Large intestine (tissue), 12 donors: ENCODE measurements at places on chromosomes 1 and 21. TPM values are rescaled to one million over a fixed set of nuclear protein-coding genes. Genes with fewer than 3 reads are reported as not detected.

GRCh38 chr1:203906932-203907331, 45.5 kb downstream of the SNRPE start:
- DNase-seq = no peak

DNA sequence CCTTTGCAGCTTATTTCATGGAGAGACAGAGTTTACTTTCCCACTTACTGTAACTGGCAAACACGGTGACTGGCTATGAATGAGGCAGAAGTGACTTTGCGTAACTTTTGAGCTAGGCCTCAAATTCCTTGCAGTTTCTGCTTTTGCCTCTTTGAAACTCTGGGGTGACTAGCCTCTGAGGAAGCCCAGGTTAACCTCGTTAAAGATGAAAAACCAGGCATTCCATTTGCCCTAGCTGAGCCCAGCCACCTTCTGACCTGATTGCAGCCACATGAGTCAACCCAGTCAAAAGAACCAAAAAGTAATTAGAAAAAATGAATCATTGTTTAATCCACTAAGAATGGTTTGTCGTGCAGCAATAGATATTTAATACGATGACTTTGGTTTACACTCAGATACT, 20.4 kb downstream of the PRMT6 start:
- no peak for DNase-seq

GRCh38 chr1:35619237-35620121, 21.8 kb downstream of the PSMB2 start:
- DNase-seq = no peak

- peak; percentile 52 for DNase-seq
Observed at GRCh38 chr1:111739925-111740765, 950 bp upstream of the INKA2 start.

- no peak for DNase-seq
Observed at GRCh38 chr1:4970532-4970931, 316.1 kb downstream of the AJAP1 start.

- DNase-seq = no peak
Observed at GRCh38 chr21:44024887-44025353, 12.8 kb downstream of the TRAPPC10 start.

GRCh38 chr1:159925719-159926078, 392 bp upstream of the TAGLN2 start:
- DNase-seq = no peak

GRCh38 chr1:3012456-3013291, 8.6 kb upstream of the ACTRT2 start:
- DNase-seq = peak; percentile 34

DNA sequence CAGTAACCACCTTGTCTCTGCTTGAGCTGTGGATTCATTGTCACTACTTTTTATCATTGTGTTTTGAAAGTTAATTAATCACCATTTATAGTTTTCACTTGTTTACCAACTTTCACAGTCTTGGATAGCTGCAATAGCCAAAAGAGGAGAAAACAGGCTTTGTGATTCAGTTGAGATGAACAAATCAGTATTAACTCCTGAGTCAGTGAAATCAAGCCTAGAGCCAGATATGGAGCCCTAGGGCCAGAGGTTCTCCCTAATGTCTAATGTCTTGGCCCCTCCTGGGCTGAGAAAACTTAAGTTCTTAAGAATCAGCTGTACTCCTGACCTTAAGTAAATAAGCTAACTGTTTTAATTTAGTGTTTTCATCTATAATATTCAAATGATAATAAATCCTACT, 228.8 kb downstream of the DNM3 start:
- no peak for DNase-seq

DNA sequence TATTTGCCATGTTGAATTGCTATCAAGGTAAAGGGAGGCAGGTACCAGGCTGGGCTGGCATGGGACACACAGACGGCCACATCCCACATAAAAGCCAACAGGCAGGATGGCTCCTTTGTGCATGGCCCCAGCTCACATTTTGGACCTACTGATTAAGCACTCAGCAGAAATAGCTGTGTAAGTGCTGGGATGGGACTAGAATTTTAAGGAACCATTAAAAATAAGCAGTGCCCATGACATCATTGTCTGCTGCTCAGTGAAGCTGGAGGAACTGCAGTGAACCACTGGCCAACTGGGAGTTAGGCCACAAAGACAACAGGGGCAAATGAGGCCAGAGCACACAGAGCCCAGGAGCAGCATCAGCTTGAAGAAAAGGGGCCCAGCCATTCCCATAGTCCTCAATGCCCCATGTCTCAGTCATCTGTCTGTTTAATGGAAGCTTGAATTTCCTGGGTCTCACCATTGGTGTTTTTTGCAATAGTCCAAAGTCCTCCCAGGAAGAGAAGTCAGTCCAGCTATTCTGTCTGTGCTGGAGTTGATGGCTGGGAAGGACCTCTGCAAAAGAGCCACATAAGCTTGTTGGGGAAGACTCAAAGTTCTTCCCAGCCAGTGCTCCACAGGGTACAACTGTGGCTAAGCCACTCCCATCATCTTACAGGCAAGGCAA, 45.3 kb upstream of the TNR start:
- DNase-seq = peak; percentile 63

GRCh38 chr21:43262427-43262826, 93.6 kb downstream of the CRYAA start:
- DNase-seq = no peak

The ADAMTS5 gene
- polyA plus RNA-seq = 7.8 TPM

The IFFO2 gene
- 3.4 TPM for polyA plus RNA-seq

The RXFP4 gene
- polyA plus RNA-seq = 0.34 TPM

The PTGFR gene
- polyA plus RNA-seq = 1.3 TPM

The KRTAP10-12 gene
- polyA plus RNA-seq = not detected

The S100A7A gene
- not detected for polyA plus RNA-seq
